Suppressor macrophage treated with lipopolysaccharide for 1 hour (primary cell): ENCODE measurements at places on chromosomes 7 and 10.

- no peak for DNase-seq
These were observed 148.5 kb downstream of the POLR1F start for GRCh38 chr7:19560111-19560883.

GRCh38 chr7:15593382-15593781 is 31.6 kb upstream of the AGMO start:
- no peak for DNase-seq

GRCh38 chr7:157389951-157390730 is 53.3 kb downstream of the DNAJB6 start:
- peak; percentile 74 for DNase-seq

GRCh38 chr7:18754766-18755165 is 259.2 kb downstream of the HDAC9 start:
- DNase-seq = no peak

DNA sequence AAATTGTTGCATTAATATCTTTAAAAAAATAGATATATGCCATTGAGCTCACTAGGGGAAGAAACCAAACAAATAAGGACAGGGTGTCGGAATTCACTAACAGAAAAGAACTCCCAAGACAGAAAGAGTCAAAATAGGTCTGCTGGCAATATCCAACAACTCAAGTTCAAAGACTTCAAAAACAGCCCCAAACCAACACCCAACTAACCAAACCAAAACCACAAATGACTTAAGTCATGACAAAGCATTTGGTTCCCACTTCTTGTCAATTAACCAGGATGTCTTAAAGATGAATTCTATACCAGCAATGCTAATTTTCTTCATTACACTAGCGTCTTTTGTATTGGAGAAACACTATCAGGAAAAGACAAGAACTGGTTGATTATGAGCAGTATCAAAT is 249.0 kb upstream of the PLXNA4 start:
- no peak for DNase-seq

- no peak for DNase-seq
These were observed 22.9 kb upstream of the NPS start for GRCh38 chr10:127526161-127526560.

DNA sequence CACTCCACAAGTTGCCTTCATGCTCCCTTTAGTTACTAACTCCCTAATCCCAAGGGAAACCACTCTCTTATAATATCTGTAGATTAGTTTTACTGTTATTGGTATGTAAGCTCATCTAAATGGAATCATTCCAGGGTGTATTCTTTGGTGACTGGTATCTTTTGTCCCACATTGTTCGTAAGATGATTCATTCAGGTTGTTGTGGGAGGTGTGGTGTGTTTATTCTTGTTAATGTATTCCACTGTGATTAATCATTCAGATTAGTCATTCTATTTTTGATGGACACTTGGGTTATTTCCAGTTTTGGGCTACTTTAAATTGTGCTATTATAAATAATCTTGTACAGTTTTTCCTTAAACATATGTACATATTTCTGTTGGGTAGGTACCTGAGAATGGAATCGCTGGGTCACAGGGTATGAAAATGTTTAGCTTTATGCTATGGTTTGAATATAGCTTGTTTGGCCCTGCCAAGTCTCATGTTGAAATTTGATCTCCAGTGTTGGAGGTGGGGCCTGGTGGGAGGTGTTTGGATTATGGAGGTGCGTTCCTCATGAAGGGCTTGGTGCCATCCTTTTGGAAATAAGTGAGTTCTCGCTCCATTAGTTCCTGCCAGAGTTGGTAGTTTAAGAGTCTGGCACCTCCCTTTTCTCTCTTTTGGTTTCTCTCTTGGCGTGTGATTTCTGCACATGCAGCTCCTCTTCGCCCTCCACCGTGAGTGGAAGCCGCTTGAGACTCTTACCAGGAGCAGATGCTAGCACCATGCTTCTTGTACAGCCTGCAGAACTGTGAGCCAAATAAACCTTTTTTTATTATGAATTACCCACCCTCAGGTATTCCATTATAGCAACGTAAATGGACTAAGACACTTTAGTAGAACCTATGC is 13.8 kb downstream of the BTRC start:
- DNase-seq = no peak

DNA sequence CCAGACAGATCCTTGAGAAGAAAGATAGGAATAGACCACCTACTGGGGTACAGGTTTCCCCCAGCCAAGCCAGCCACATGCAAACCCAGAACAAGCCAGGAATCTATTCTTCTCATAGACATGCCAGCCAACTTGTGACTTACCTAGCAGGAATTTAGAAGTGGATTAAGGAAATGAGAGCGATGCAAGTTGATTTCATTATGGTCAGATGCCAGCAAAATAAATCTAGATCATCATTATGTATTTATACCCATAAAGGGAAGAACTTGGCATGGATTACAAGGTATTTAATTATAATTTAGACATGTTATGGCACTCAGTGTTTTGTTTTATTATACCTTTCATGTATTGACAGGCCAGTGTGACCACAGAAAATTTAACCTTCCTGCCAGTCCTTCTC is 32.8 kb downstream of the SLC35G1 start:
- DNase-seq = no peak

DNA sequence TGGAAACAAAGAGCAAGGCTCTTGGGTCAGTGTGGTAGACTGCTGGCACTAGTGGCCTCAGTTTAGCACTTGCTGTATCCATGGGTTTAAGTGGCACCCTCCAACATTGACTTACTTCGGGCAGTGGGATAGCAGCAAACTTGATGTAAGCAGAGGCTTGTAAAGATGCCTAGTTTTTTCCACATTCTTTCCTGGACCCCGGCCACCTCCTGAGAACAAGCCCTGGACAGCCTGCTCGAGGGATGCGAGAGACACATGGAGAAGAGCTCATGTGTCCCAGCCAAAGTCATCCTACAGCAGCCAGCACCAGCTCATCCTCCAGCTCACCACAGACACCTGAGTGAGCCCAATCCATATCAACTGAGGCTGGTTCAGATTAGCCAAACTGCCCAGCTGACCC is 142.7 kb upstream of the PCBD1 start:
- no peak for DNase-seq

DNA sequence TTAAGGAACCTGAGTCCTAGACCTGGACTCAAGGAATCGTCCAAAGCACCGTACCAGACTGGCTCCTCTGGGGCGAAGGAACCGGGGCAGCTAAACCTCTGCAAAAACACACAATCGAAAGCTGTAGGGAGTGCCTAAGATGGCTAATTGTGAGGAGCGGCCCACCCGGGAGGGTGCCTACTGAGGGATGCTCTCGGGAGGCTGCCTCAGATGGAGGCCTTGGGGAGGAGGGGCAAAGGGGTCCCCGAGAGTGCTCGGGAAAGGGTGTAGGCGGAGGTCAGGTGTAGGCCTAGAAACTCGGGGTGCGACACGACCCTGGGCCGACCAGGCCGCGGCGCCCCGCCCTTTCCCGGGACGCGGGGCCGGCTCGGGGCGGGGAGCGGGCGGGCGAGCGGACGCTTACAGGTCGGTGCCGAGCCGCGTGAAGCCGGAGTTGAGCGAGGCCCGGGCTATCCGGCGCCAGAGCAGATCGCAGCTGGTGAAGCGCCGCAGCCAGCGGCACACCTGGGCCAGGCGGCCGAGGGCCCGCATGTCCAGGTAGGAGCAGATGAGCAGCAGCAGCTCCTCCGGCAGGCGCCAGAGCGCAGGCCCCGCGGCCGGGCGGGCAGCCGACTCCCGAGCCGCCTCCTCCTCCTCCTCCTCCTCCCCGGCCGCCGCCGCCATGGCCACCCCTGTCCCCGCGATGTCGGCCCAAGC is 844 bp downstream of the FBXW4 start:
- peak; percentile 43 for DNase-seq

GRCh38 chr10:81479316-81479715 is 395.7 kb upstream of the NRG3 start:
- DNase-seq = no peak

DNA sequence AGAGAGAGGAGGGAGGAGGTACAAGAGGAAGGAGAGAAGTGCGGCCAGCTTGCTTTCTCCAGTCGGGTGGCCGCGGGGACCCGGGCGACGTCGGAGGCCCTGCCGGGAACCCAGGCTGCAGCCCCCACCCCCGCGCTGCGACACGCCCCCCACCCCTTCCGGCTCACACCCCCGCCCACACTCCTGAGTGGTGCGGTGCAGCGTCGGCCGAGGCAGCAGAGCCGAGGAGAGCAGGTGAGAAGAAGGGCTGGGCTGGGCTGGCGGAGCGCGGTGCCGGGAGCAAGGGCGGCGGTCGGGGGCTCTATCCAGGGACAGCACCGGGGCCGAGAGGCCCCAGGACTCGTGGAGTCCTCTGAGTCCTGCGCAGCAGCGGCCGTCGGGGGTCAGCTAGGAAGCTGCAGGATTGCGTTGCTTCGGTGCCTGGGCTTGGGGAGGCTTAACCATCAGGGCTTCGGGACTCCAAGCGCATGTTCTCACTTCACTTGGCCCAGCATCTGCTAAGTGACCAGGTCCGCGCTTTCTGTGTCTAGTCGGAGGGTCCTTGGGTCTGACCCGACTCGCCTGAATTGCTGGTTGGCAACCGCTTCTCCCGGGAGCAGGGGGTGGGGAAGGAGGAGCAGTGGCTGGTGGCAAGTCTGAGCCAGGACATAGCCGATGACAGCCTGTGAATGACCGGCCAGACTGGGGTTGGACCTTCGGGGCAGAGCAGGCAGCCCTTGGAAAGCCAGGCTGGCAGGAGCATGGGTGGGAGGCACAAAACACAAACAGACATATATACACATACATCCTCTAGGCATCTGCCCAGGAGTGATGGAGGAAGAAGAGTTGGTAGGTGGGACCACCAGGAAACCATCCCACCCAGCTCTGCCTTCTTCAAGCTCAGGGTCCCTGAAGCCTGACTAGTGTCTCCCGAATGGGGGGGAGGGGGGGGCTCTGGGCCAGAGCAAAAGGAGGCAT is 683 bp downstream of the CHAT start:
- no peak for DNase-seq

- no peak for DNase-seq
These were observed 249.3 kb upstream of the ZMIZ1 start for GRCh38 chr10:78819361-78820006.

DNA sequence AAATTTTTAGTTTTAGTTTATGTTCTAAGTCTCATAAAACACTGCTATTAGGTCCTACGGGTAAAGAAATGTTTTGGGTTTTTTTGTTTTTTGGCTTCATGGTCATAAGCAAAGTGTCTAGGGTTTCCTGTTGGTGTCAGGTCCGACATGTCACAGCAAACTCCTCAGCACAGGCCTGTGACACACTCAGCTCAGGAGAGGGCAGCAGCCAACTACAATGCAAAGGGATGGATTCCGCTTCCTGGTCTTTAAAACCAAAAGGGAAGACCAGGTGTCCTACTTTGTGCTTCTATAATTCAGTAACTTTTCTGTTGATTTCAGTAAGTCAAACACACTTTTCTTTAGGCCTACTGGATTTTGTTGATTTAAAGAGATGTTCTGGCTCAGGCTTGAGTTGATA is 83.8 kb upstream of the MACROH2A2 start:
- DNase-seq = no peak

- no peak for DNase-seq
These were observed 9.7 kb downstream of the HYCC1 start for GRCh38 chr7:23004247-23004520.

GRCh38 chr7:124779194-124779593 is 13.6 kb upstream of the GPR37 start:
- DNase-seq = no peak

- DNase-seq = no peak
These were observed 1060.7 kb upstream of the GHITM start for GRCh38 chr10:83078645-83079044.

GRCh38 chr7:85004402-85004801 is 182.5 kb downstream of the SEMA3D start:
- no peak for DNase-seq

GRCh38 chr10:17007418-17007770 is 122.2 kb downstream of the CUBN start:
- no peak for DNase-seq

GRCh38 chr10:21174715-21175495 is 277.8 kb upstream of the NEBL start:
- no peak for DNase-seq

DNA sequence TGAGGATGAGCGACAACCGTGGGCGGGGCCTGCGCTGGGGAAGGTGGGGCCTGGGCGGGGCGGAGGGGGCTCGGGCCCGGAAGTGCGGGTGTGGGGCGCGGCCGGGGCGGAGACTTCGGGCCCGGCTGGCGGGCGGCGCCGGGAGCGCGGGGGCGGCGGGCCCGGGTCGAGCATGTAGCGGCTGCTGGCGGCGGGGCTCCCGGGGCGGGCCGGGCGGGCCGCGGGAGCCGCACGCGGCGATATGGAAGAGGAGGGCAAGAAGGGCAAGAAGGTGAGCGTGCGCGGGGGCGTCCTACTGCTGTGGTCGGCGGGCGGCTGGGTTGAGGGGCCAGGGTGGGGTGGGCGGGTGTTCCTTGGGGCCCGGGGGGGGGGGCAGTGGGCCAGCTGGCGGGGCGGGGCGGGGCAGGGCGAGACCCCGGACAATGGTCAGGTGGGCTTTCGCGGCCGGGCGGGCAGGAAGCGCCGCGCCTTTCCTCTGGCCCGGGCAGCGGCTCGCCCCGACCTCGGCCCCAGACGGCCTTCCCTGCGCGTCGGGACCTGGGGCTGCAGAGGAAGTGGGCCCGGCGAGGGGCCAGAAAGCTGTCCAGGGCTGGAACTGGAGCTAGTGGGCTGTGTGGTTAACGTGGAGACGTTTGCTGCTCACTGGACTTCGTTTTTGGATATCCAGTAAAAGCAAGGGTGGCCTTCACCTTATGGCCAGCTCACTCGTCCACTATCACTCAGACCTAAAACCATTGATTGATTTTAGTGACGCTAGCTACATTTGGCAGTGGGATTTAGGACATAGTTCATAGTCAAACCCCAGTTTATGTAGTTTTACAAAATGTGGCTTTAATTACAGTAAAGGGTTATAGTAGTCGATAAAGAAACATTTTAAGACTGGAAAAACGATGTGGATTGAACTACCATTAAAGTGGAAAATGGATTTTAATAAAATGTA is at the start of gene CCM2:
Gene CCM2, plus strand, starts transcription at position 109 of the 940 bp plus-strand sequence. Its CDS starts 133 bp downstream, at position 242.
- peak; percentile 100 for DNase-seq

DNA sequence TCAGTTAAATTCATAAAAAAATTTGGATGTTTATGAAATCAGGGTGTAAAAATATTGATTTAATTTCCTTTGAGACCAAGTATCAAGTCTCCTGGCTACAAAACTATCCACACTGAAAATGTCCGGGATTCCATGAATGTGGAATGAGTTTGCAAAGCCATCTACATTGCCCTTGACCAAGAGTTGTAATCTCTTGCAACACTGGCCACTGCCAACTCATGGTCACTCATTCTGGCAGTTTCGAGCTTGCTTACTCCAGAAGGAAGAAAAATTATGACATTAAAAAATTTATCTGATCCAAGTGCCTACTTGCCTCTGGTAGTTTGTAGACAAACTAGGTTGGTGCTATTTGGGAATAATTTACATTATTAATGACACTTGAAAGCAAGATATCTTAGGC is 84.2 kb downstream of the NPY start:
- no peak for DNase-seq

- peak; percentile 69 for DNase-seq
These were observed 43.3 kb upstream of the ECHDC3 start for GRCh38 chr10:11698691-11699549.

GRCh38 chr10:6383096-6383812 is 180.5 kb downstream of the PFKFB3 start:
- peak; percentile 30 for DNase-seq
